Naive thymus-derived CD4-positive, alpha-beta T cell (primary cell): ENCODE measurements at places on chromosomes 2 and 18. TPM values are rescaled to one million over a fixed set of nuclear protein-coding genes. Genes with fewer than 3 reads are reported as not detected.

DNA sequence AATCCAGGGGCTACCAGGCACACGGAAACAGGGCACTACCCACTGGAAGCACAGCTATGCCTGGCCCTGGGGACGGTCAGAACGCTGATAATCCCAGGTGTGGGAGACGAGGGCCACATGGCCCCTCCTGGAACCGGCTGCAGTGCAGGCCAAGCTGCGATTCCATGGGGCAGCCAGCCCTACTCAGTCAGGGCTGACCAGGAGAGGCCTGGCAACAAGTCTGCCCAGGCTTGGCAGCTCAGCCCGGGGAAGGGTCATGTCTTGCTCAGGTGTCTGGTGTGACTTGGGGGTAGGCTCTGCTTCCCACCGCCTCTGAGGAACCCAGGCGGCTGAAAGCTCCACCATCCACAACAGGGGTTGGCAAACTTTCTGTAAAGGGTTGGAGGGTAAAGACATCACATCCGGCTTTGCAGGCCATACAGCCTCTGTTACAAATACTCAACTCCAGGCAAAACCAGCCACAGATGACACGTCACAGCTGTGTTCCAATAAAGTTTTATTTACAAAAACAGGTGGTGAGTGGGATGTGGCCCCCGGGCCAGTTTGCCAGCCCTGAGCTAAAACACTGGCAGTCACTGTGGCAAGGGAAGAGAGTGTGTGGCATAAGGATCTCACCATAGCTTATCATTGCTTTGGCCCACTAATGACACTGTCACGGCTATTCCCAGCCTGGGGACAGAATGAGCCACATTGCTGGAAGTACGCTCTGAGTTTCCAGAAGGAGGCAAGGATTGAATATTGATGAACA, 85.2 kb downstream of the NDUFA10 start:
- H3K4me3 ChIP-seq = no peak overlapping the region
- peaks cover 5% of the 10 kb centered on the region for H3K4me1 ChIP-seq
- no peak for DNase-seq
- no peaks in the 10 kb centered on the region for H3K36me3 ChIP-seq

AGAP1 gene
- not detected for polyA plus RNA-seq

SIX3 gene
- polyA plus RNA-seq = not detected

KIAA2012 gene
- not detected for polyA plus RNA-seq

TEX44 gene
- polyA plus RNA-seq = not detected

- no peak for DNase-seq
- H3K4me1 ChIP-seq = peaks cover 24% of the 10 kb centered on the region
- H3K4me3 ChIP-seq = no peak overlapping the region
These were observed 2.1 kb downstream of the RRM2 start for GRCh38 chr2:10124538-10125045.

- no peaks in the 10 kb centered on the region for H3K27me3 ChIP-seq
- no peak for DNase-seq
- H3K36me3 ChIP-seq = no peaks in the 10 kb centered on the region
- no peak overlapping the region for H3K4me3 ChIP-seq
- H3K4me1 ChIP-seq = no peaks in the 10 kb centered on the region
These were observed 5.4 kb downstream of the SNORC start for GRCh38 chr2:232875256-232876121.

DNA sequence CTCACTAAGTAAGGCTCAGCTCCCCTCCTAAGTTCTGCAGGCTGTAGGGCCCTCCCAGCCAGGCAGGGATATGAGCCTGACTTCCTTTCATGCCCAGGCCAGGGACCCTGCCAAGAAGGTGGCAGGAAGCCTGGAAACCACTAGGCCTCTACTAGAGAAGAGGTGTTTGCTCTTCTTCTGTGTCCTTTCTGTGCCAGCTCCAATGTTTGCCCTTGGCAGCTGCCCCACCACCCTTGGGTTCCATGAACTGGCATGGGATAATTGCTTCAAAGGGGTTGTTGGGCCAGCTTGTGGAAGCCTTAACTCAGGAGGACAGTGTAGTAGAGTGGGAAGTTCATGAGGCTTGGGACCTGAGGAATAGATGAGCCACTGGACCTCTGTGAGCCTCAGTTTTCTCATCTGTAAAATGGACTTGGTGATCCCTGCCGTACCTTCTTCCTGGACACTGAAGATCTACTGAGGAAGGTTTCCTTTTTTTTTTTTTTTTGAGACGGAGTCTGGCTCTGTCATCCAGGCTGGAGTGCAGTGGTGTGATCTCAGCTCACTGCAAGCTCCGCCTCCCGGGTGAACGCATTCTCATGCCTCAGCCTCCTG, 3.9 kb downstream of the SLC35F6 start:
- H3K4me3 ChIP-seq = no peak overlapping the region
- no peak for DNase-seq
- no peaks in the 10 kb centered on the region for H3K36me3 ChIP-seq
- H3K27ac ChIP-seq = no peak overlapping the region

ABCA12 gene
- polyA plus RNA-seq = not detected

GRCh38 chr2:31828891-31829290, 181.9 kb downstream of the MEMO1 start:
- H3K4me3 ChIP-seq = no peak overlapping the region
- no peak overlapping the region for H3K27ac ChIP-seq
- no peaks in the 10 kb centered on the region for H3K4me1 ChIP-seq

- H3K36me3 ChIP-seq = no peaks in the 10 kb centered on the region
- no peak overlapping the region for H3K4me3 ChIP-seq
- no peak overlapping the region for H3K27ac ChIP-seq
- H3K27me3 ChIP-seq = no peaks in the 10 kb centered on the region
These were observed 66.4 kb downstream of the VIT start for GRCh38 chr2:36762764-36763490.

DNA sequence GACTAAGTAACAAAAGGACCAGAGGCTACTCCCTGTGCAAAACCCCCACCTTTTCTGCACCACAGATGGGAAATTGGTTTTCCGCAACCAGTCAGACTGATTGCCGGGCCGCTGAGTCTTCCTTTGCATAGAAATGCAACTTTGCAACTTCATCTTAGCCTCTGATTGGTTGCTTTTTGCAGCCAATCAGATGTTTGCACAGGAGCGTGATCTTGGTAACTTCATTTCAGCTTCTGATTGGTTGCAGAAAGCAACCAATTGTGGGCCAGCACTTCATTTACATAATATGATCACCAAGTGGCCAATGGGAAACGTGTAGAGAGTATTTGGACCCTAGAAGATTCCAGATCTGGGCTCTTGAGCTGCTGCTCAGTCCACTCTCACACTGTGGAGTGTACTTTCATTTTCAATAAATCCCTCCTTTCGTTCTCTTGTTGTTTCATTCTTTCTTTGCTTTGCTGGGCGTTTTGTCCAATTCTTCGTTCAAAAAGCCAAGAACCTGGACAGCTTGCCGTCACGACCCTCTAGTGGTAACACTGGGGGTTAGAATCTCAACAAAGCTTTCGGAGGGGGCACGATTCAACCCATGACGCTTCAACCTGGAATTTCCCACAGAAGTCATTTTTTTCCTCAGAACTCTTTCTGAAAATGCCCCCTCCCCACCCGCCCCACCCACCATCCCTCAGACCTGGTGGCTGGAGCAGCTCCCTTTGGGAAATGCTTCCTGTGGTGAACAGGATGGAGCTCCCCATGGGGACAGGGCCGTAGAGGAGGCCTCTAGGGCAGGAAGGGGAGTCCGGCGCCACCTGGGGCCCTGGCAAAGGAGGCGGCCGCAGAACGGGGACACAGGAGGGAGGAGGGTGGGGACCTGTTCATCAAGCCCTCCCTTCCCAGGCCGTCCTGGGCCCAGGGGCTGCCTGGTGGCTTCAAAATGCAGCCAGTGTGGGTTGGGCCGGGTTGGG, 31.8 kb upstream of the KCNF1 start:
- H3K27me3 ChIP-seq = no peaks in the 10 kb centered on the region
- H3K4me3 ChIP-seq = no peak overlapping the region
- no peaks in the 10 kb centered on the region for H3K4me1 ChIP-seq
- no peak for DNase-seq
- peak overlapping the region; percentile 48 for H3K27ac ChIP-seq
- no peaks in the 10 kb centered on the region for H3K36me3 ChIP-seq

DNA sequence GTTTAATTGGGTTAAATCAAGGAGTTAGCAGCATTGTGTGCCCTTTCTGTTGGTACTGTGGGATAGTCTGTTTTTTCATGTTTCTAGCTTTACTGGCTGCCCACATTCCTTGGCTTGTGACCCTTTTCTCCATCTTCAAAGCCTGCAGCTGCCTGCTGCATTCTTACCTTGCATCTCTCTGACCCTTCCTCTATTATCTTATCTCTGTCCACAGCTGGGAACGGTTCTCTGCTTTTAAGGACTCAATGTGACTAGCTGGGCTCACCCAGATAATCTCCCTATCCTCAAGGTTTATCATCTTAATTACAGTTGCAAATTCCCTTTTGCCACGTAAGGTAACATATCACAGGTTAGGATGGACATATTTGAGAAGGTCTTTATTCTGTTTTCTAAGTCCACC, 199.7 kb downstream of the KCNS3 start:
- H3K27me3 ChIP-seq = no peaks in the 10 kb centered on the region
- no peaks in the 10 kb centered on the region for H3K4me1 ChIP-seq
- no peak overlapping the region for H3K4me3 ChIP-seq
- no peaks in the 10 kb centered on the region for H3K36me3 ChIP-seq

DNA sequence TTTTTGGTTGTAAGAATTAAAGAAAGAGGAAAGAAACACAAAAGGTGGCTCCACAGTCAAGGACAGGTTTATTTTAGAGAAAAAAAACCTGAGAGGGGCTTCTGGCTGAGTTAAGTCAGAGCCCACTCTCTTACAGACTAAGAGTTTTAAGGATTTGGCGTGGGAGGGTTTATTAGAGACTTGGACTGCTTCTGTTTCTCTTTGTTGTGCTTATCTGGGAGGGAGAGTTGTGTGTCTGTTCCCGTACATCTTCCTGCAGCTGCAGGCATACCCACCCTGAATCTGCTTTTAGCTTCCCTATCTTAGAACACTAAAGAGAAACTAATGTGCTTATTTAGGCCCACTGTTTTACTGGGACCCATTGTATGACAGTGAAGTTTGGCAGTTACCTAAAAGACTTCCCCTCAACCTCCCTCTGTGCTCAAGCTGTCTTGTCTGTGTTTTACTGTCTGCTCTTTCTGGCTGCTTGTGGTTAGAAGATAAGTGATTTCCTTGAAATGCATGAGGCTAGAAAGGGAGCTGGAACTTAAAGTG, 2.7 kb downstream of the RSAD2 start:
- peak; percentile 63 for DNase-seq
- no peaks in the 10 kb centered on the region for H3K27me3 ChIP-seq
- H3K36me3 ChIP-seq = no peaks in the 10 kb centered on the region

DNA sequence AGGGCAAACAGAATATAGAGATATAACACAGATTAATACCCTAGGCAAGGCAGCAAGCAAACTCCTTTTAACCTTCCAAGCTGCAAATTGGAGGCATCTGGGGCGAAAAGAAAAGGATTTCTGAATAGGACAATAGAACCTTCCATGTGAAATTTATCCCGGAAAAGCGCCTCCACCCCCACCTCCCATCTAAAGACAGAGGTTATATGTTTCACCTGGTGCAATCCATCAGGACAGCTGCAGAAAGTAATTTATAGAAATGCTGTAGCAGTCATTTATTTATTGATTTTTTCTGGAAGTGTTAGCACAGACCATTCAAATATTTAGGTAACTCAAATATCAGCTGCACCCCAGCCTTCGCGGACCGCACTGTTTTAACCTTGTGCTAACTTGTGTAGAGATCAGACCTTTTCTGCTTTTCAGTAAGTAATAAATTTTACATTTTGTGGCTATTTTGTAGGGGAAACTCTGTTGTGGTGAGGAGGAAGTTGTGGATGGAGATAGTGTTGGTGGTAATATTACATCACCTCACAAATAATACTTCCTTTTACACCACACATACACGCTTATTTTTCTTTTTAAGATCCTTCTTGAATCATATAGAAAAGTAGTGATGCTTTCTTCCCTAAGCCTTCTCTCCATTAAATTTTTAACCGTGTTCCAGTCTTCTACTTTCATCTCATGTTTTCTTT, 919.3 kb upstream of the CDH2 start:
- no peak overlapping the region for H3K4me3 ChIP-seq
- H3K27me3 ChIP-seq = no peaks in the 10 kb centered on the region
- no peaks in the 10 kb centered on the region for H3K4me1 ChIP-seq
- no peak overlapping the region for H3K27ac ChIP-seq
- no peaks in the 10 kb centered on the region for H3K36me3 ChIP-seq
- no peak for DNase-seq

WNT10A gene
- polyA plus RNA-seq = 0.61 TPM

DNA sequence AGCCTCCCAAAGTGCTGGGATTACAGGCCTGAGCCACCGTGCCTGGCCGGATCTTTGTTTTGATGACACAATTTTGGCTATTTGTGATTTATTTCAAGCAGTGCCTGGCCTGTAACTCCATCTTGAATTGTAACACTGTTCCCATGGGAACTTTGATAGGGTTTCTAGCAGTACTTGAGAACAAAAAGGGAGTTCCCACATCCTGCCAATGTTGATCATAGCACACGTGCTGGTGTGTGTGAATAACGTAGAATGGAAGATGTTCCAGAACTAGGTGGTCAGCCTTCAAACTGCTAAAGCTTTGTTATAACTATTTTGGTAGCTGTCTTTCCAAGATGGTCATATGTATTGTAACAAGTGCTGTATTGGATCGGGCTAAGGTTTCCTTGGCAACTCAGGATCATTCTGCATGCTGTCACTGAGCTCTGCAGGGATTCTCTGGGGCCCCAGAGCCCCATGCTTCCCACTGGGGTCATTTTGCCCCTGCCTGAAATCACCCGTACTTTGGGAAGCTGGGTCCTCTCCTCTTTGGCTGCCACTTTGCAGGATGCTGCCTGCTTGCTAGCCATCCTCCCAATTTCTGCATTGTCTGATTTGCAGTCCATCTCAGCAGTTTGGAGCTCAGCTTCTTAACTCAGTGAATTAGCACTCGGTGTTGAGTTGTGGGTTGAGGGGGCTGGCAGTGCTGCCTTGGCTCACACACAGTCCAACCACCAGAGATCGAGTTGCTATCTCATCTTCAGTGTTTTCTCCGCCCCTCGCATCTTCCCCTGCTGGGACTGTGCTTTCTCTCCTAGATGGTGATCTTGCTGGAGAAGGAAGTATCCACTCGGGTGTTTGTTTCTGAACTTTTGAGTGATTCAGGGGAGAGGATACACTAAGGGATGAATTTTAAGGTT, 26.8 kb downstream of the SH3RF3 start:
- H3K27ac ChIP-seq = no peak overlapping the region
- H3K27me3 ChIP-seq = no peaks in the 10 kb centered on the region
- DNase-seq = no peak
- no peaks in the 10 kb centered on the region for H3K4me1 ChIP-seq

- no peak overlapping the region for H3K4me3 ChIP-seq
- no peak for DNase-seq
These were observed 54.8 kb downstream of the KCNS3 start for GRCh38 chr2:17933256-17933655.

SEC11C gene
- polyA plus RNA-seq = 137 TPM
